CD4-positive, alpha-beta T cell (primary cell): ENCODE measurements at places on chromosomes 2 and 18.
A peak's percentile ranks its signal among the peaks of the same experiment; 100 is the strongest.

DNA sequence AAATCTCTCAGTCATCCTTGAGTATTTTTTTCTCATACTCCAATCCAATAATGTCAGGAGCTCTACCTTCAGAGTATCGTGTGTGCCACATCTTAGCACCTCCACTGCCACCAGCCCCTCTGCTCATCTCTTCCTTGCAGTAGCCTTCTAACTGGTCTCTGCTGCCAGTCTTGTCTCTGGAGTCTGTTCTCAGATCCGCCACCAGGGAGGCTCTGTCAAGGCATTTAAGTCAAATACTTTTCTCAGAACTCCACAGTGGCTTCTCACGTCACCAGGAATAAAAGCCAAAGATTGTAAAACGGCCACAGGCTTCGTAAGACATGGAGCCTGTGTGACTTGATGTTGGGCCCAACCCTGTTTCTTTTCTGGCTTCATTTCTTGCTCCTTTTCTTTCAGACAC, 7.1 kb downstream of the UNC50 start:
- no peak for DNase-seq

DNA sequence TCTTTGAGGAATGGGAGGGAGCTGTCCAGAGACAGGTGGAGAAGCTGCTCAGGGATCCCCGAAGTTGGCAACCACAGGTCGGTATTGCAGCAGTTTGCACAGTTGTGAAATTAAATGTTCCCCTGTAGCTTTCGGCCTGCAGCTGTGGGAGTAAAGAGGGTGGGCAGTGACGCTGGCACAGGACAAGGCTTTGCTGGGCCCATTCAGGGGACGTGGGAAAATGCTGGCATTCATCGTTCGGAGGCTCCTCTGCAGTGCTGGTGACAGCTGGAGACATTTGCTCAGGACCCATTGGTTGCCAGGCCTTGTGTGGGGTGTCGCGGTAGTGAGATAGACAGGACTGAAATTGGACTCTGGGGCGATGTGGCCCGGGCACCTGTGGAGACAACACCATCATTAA, 173.7 kb downstream of the MYCN start:
- DNase-seq, result no peak

- DNase-seq, result no peak
Measured at GRCh38 chr2:11767779-11768178, 21.3 kb downstream of the LPIN1 start.

GRCh38 chr18:59189008-59189407, 30.9 kb upstream of the GRP start:
- no peak for DNase-seq

- DNase-seq, result peak; percentile 6
Measured at GRCh38 chr2:317501-318424, 29.9 kb upstream of the ALKAL2 start.

GRCh38 chr2:98376996-98377395, 30.7 kb downstream of the CNGA3 start:
- DNase-seq, result no peak

- peak; percentile 8 for DNase-seq
Measured at GRCh38 chr2:43605079-43605655, 9.3 kb upstream of the THADA start.

GRCh38 chr18:47321815-47322214, 70.4 kb upstream of the SKOR2 start:
- DNase-seq, result no peak

- DNase-seq, result no peak
Measured at GRCh38 chr18:36314098-36314497, 16.6 kb downstream of the FHOD3 start.

DNA sequence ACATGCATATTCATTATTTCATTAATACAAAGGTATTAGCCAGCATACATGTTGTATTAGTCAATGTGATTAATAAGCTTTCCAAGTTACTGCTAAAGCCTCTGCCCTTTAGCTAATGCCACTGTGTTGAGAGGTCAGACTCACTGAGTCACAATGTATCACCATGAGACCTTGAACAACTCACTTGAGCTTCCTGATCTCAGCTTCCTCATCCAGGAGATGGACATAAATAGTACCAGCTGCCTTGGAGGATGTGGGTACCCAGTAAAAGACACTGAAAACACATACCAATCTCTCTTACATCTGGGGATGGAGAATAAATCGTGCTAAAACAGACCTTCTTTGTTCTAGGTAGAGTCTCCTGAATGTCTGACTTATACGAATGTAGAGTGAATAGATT, 224.6 kb downstream of the EPHA4 start:
- no peak for DNase-seq

DNA sequence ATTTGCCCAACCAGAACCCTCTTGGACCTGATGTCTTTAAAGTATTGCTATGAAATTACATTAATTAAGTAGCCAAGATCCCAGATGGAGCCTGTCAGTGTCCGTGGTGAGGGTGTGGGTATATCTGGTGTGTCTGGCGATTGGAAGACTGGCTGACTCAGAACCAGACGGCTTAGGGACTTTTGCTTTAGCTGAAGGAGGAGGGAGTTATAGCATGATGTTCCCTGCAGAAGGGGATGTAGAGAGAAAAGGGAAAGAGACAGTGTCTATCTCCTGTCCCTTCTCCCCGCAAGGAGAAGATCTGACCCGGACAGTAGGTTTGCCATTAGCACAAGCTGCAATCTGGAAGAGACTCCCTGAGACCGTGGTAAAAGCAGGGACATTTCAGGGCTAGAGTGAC, 60.6 kb downstream of the POU3F3 start:
- no peak for DNase-seq
